ENCODE measurements at places on chromosomes 12 and 14. TPM values are rescaled to one million over a fixed set of nuclear protein-coding genes. Genes with fewer than 3 reads are reported as not detected.
A peak's percentile ranks its signal among the peaks of the same experiment; 100 is the strongest.

PPFIA2 gene
- not detected for total RNA-seq

MEG3 gene
- total RNA-seq = not detected

GRCh38 chr12:28899951-28900350 is 249.1 kb upstream of the FAR2 start:
- no peaks in the 10 kb centered on the region for H3K36me3 ChIP-seq
- H3K4me3 ChIP-seq = no peak overlapping the region
- no peak for DNase-seq
- no peaks in the 10 kb centered on the region for H3K4me1 ChIP-seq
- no peak overlapping the region for H3K27ac ChIP-seq

DNA sequence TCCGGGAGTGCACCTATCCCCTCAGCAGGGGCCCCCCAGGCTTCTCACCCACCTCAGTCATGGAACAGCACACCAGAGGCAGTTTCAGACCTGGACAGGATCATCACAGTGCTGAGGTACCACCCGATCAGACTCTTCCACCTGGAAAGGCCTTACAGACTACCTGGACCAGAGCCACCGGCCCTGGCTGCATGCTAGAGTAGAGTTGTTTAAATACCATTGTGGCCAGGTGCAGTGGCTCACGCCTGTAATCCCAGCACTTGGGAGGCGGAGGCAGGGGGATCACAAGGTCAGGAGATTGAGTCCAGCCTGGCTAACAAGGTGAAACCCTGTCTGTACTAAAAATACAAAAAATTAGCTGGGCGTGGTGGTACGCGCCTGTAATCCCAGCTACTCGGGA is 61.5 kb downstream of the TSPAN11 start:
- H3K36me3 ChIP-seq = no peaks in the 10 kb centered on the region
- no peak overlapping the region for H3K4me3 ChIP-seq
- no peaks in the 10 kb centered on the region for H3K27me3 ChIP-seq
- H3K27ac ChIP-seq = no peak overlapping the region

DNA sequence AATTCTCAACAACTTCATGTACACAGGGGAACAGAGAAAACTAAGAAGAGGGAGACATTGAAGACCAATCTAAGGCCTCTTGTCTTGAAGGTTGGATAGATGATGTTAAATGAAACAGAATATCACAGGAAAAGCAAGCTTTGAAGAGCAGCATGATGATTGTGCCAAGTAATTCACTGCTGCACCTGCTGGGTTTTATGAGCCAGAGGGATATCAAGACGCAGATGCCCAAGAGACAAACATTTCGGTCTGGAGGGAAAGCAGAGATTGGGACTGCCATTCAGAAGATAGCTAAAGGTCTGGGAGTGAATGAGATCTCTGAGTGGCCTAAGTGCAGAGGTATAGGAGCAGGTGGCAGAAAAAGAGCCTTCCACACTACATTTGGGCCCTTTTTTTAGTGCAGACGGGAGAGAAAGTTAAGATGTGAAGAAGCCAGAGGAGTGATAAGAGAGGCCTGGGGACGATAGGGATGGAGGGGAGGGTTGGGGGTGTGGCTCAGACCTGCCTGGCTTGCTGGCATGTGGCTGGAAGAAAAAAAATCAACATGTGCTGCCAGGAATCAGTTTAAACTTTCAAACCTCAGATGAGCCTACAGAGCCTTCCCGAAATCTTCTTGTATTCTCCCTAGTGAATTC is 200.6 kb downstream of the AEBP2 start:
- DNase-seq = no peak
- H3K27me3 ChIP-seq = no peaks in the 10 kb centered on the region
- no peak overlapping the region for H3K27ac ChIP-seq
- H3K4me3 ChIP-seq = no peak overlapping the region
- no peaks in the 10 kb centered on the region for H3K36me3 ChIP-seq

GRCh38 chr12:51429700-51430099 is 5.1 kb downstream of the SLC4A8 start:
- DNase-seq = no peak
- no peaks in the 10 kb centered on the region for H3K36me3 ChIP-seq
- H3K27me3 ChIP-seq = peaks cover 15% of the 10 kb centered on the region
- H3K27ac ChIP-seq = no peak overlapping the region
- no peak overlapping the region for H3K4me3 ChIP-seq

DNA sequence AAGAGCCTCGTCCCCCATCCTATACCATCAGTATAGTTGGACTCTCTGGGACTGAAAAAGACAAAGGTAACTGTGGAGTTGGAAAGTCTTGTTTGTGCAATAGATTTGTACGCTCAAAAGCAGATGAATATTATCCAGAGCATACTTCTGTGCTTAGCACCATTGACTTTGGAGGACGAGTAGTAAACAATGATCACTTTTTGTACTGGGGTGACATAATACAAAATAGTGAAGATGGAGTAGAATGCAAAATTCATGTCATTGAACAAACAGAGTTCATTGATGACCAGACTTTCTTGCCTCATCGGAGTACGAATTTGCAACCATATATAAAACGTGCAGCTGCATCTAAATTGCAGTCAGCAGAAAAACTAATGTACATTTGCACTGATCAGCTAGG is 13.6 kb downstream of the ARHGAP5 start:
- H3K27ac ChIP-seq = no peak overlapping the region
- no peak for DNase-seq
- H3K36me3 ChIP-seq = peaks cover 41% of the 10 kb centered on the region
- H3K4me1 ChIP-seq = peaks cover 16% of the 10 kb centered on the region
- no peak overlapping the region for H3K4me3 ChIP-seq

DNA sequence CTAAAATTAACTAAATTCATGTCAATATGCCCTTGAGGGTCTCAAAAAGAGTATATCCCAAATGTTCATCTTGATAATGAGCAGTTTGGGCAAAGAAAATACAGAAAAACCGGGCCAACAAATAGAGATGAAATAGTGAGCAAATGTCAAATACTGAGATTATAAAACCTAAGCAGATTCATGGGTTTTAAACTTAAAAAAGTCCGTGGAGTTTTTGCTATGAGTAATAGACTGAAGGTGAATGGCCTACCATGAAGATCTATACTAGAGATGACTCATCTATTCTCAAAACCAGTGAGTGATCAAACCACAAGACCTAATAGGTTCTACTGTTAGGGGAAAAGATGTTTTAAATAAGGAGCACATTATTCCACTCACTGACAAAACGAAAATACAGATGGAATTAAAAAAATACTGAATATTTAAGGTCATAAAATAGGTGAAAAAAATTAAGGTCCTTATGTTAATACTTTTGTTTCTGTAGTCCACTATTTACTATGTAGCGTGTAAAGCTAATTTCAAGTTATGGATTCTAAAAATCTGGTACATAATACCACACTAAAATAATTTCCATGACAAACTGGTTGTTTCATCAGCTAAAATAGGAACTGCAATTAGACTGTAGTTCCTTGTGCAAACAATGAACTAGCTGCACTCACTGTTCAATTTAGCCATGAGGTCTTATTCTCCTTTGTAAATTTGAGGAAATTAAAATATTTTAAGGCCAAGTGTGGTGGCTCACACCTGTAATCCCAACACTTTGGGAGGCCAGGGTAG is 5.0 kb downstream of the HNRNPC start:
- H3K27me3 ChIP-seq = no peaks in the 10 kb centered on the region
- peaks cover 57% of the 10 kb centered on the region for H3K4me1 ChIP-seq

GRCh38 chr12:59084511-59085375 is 164.4 kb upstream of the LRIG3 start:
- H3K27me3 ChIP-seq = no peaks in the 10 kb centered on the region

DNA sequence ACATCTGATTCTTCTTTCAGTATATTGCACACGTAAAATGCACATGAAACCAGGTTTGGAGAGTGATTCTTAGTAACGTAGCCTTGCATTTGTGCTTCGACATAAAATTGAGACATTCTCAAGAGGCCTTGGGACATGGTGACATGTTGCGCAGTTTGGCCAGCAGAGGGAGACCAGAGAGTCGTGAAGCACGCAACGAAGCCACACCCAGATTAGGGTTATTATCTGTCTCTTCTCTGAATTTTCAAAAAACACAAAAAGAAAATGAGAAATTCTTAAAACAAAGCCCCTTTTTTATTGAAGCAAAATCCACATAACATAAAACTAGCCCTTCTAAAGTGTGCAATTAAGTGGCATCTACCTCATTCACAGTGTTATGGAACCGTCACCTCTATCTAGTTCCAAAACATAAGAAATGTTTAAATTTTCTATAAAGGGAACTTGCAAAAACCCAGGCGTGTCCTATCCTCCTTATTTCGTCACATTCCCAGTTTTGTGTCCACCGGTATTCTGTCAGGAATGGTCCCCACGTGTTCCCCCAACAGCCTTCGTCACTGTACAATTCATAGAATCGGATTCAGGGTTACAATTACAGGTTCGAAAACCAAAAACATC is 108.8 kb upstream of the ATF7IP start:
- no peaks in the 10 kb centered on the region for H3K27me3 ChIP-seq
- H3K27ac ChIP-seq = peak overlapping the region; percentile 95
- H3K36me3 ChIP-seq = peaks cover 29% of the 10 kb centered on the region
- peak; percentile 68 for DNase-seq

- no peak overlapping the region for H3K4me3 ChIP-seq
- peak; percentile 63 for DNase-seq
- no peaks in the 10 kb centered on the region for H3K27me3 ChIP-seq
- H3K27ac ChIP-seq = peak overlapping the region; percentile 75
- H3K36me3 ChIP-seq = peaks cover 6% of the 10 kb centered on the region
- peaks cover 29% of the 10 kb centered on the region for H3K4me1 ChIP-seq
Observed at GRCh38 chr14:76908834-76909233, 82.6 kb downstream of the LRRC74A start.

GRCh38 chr12:104863296-104863948 is 94.7 kb downstream of the SLC41A2 start:
- H3K27me3 ChIP-seq = peaks cover 6% of the 10 kb centered on the region
- H3K4me3 ChIP-seq = no peak overlapping the region
- no peaks in the 10 kb centered on the region for H3K36me3 ChIP-seq
- no peak for DNase-seq

DNA sequence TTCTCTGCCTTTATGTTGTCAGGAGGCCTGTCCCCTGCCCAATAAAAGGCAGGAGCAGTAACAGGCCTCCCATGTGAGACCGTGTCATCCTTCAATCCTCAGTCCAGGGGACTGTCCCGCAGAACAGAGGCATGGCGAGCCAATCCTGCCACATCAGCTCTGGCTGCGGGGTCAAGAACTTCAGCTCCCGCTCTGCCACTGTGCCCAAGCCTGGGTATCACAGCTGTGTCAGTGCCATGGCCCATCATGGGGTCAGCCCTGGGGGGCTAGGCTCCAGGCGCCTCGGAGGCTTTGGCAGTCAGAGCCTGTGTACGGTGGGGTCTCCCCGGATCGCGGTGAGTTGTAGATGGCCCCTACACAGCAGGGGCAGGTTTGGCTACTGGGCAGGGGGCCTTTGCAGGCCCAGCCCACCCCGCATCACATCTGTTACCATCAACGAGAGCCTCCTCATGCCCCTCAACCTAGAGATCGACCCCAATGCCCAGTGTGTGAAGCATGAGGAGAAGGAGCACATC is 19.9 kb upstream of the KRT83 start:
- DNase-seq = no peak
- H3K27me3 ChIP-seq = peaks cover 5% of the 10 kb centered on the region
- H3K4me3 ChIP-seq = no peak overlapping the region
- peaks cover 12% of the 10 kb centered on the region for H3K4me1 ChIP-seq
- no peak overlapping the region for H3K27ac ChIP-seq

GRCh38 chr12:9244894-9245293 is 36.7 kb upstream of the PZP start:
- H3K4me1 ChIP-seq = peaks cover 39% of the 10 kb centered on the region
- H3K27me3 ChIP-seq = peaks cover 11% of the 10 kb centered on the region
- H3K4me3 ChIP-seq = no peak overlapping the region
- peak; percentile 13 for DNase-seq

GRCh38 chr12:11755302-11755930 is 105.9 kb downstream of the ETV6 start:
- no peaks in the 10 kb centered on the region for H3K27me3 ChIP-seq
- no peak overlapping the region for H3K27ac ChIP-seq
- peaks cover 17% of the 10 kb centered on the region for H3K4me1 ChIP-seq
- no peak overlapping the region for H3K4me3 ChIP-seq
- DNase-seq = no peak
- H3K36me3 ChIP-seq = peaks cover 64% of the 10 kb centered on the region

- no peak overlapping the region for H3K4me3 ChIP-seq
- H3K27ac ChIP-seq = no peak overlapping the region
- no peak for DNase-seq
- H3K27me3 ChIP-seq = no peaks in the 10 kb centered on the region
Observed at GRCh38 chr12:131379738-131380137, 331.2 kb upstream of the SFSWAP start.

Data from activated T-helper 2 cell treated with anti-CD3 and anti-CD28 coated beads, Interferon-gamma antibody, Interleukin-2, Interleukin-4, amounts not matched to agents 10 μg/mL and 5 μg/mL and 100 μg/mL, durations not matched to agents 14 hours and 24 hours and 36 hours (primary cell).